ENCODE measurements at places on chromosomes 1 and 21.
A peak's percentile ranks its signal among the peaks of the same experiment; 100 is the strongest.

DNA sequence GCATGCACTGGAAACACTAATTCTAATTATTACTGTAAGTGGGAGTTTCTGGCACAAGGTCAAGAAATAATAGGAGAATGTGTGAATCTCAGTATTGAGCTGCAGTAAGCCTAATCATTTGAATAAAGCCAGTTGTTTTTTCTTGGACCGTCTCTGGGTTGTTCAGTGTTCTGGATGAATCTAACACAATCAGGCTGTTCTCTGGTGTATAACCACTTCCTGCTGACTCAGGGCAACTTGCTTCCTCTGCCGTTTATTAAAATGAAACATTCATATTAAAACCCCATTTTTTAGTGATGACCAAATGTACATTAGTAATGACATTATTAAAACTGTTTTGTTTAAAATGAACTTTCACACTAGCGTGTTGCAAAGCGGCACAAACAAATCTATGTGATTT lies 273.1 kb upstream of the SNX7 start:
- H3K27ac ChIP-seq, result no peak overlapping the region
- no peak overlapping the region for H3K4me3 ChIP-seq
- no peaks in the 10 kb centered on the region for H3K36me3 ChIP-seq
- H3K4me1 ChIP-seq, result peaks cover 25% of the 10 kb centered on the region

- no peak for DNase-seq
- H3K27me3 ChIP-seq, result peaks cover 37% of the 10 kb centered on the region
- no peaks in the 10 kb centered on the region for H3K36me3 ChIP-seq
- H3K27ac ChIP-seq, result no peak overlapping the region
Observed at GRCh38 chr1:154190550-154190949, 1.4 kb downstream of the TPM3 start.

GRCh38 chr21:45050345-45050796 lies 24.0 kb upstream of the ADARB1 start:
- peaks cover 22% of the 10 kb centered on the region for H3K27me3 ChIP-seq
- no peak for DNase-seq
- H3K4me3 ChIP-seq, result no peak overlapping the region
- H3K36me3 ChIP-seq, result no peaks in the 10 kb centered on the region
- H3K4me1 ChIP-seq, result no peaks in the 10 kb centered on the region

- peaks cover 12% of the 10 kb centered on the region for H3K4me1 ChIP-seq
- H3K27ac ChIP-seq, result no peak overlapping the region
Observed at GRCh38 chr1:52676249-52676903, 21.8 kb downstream of the COA7 start.

GRCh38 chr1:114152508-114153260 lies 985 bp downstream of the SYT6 start:
- no peak overlapping the region for H3K4me3 ChIP-seq
- H3K27ac ChIP-seq, result no peak overlapping the region
- H3K36me3 ChIP-seq, result no peaks in the 10 kb centered on the region
- no peak for DNase-seq
- H3K27me3 ChIP-seq, result peaks cover 66% of the 10 kb centered on the region

- peak; percentile 85 for DNase-seq
- peaks cover 22% of the 10 kb centered on the region for H3K4me1 ChIP-seq
- H3K4me3 ChIP-seq, result peak within 1 kb of the TSS; percentile 97
- peaks cover 11% of the 10 kb centered on the region for H3K36me3 ChIP-seq
- H3K27ac ChIP-seq, result peak within 1 kb of the TSS; percentile 100
- no peaks in the 10 kb centered on the region for H3K27me3 ChIP-seq
Observed at GRCh38 chr1:243254927-243255790, at the start of gene CEP170. CEP170 (minus strand) TSS chr1:243255281; CDS start chr1:243225280, 30,001 bp downstream.

DNA sequence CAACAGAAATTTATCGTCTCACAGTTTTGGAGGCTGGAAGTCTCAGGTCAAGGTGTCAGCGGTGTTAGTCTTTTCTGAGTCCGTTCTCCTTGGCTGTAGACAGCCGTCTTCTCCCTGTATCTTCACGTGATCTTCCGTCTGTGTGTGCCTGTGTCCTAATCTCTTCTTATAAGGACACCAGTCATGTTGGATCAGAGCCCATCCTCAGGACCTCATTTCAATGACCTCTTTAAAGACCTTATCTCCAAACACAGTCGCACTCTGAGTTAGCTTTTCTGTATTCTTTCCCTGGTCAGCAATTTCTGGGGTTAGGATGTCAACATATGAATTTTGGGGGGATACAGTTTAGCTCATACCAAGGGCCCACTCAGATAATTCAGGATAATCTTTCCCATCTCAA lies 247.7 kb downstream of the PRDM2 start:
- no peak overlapping the region for H3K27ac ChIP-seq
- no peaks in the 10 kb centered on the region for H3K36me3 ChIP-seq
- H3K4me3 ChIP-seq, result no peak overlapping the region
- H3K27me3 ChIP-seq, result no peaks in the 10 kb centered on the region
- DNase-seq, result no peak

DNA sequence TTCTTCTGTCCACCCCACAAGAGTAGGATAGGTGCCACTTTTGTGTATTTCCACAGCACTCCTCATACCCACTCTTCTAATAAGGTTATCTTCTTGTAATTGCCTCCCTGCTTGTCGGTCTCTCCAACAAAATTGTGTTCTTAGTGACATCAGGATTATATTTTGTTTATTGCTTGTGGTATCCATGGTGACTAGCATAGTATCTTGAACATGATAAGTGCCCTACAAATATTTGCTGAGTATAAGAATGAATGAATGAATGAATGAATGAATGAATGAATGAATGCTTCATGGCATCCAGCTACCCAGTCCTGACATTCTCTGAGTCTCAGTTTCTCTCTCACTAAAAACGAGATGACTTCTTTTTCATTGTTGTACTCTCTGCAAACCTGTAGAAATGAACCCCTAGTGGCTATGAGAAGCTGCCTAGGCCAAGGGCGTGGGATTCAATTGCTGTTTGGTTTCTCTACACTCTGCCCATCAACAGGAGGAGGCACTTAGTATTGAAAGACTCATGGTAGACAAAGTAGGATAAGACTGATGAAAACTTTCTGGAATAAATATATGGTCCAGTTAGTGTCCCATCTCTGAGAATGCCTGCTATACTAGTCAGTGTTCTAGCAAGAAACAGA lies 121.0 kb downstream of the TMEM53 start:
- no peak overlapping the region for H3K4me3 ChIP-seq
- no peak for DNase-seq
- no peaks in the 10 kb centered on the region for H3K36me3 ChIP-seq
- H3K27me3 ChIP-seq, result peaks cover 7% of the 10 kb centered on the region

DNA sequence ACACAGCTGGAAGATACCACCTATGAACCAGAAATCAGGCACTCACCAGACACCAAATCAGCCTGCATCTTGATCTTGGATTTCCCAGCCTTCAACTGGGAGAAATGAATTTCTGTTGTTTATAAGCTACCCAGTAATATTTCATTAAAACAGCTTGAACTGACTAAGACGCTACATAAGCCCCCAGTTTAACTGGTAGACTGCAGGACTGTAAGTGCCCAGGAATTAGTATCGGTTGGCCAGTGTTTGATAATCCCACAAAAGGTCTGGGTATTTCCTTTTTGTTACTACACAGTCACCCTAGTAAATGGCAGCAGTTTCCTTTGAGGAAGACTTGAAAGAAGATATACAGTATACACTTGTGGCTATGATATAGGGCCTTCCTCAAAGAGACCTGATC lies 7.3 kb upstream of the SLC35D1 start:
- H3K4me3 ChIP-seq, result no peak overlapping the region
- DNase-seq, result no peak
- peaks cover 15% of the 10 kb centered on the region for H3K27me3 ChIP-seq
- H3K36me3 ChIP-seq, result no peaks in the 10 kb centered on the region
- H3K27ac ChIP-seq, result no peak overlapping the region

DNA sequence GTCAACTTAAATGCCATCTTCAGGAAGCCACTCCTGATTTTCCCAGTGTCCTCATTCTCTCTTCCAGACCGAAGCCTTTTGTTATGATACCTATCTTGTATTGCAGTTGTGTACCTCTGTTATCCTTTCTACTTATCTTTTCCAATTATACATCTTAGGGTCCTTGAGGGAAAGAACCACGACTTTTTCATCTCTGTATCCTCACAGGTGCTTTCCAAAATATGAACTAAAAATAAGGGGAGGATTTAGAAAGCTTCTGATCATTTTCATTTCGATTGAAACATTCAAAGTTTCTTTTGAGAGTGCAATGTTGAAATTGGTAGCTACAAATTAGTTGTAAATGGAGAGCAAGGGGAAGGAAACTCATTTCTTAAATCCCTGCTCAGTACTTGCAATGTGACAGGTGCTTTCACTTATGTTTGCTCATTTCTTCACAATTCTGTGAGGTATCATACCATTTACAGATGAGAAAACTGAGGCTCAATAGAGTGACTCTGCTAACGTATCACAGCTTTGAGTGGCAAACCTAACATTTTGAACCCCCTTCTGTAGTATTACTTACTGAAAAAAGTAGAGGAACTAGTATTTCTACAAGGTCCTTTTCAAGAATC lies 24.2 kb downstream of the SLC19A2 start:
- no peaks in the 10 kb centered on the region for H3K27me3 ChIP-seq
- H3K4me1 ChIP-seq, result peaks cover 15% of the 10 kb centered on the region
- peaks cover 27% of the 10 kb centered on the region for H3K36me3 ChIP-seq
- DNase-seq, result no peak
- peak overlapping the region; percentile 1 for H3K27ac ChIP-seq

DNA sequence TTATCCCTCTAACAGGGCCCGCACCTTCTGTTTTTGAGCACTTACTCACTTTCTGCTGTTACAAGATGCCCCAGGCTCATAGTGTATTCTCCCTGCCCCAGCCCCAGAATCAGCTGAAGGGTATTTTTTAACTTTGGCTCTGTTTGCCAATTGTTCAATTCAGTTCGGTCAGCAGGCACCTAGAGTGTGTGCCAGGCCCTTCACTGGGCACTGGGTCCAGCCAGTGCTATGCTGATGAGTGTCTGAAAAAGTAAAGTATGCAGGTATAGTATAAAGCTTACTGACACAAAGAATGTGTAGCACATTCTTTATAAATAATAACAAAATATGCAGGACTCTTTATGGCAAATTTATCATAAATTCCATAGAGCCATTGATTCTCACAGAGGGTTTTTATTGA lies 35.0 kb downstream of the FHAD1 start:
- DNase-seq, result no peak
- no peak overlapping the region for H3K27ac ChIP-seq
- H3K4me1 ChIP-seq, result no peaks in the 10 kb centered on the region
- H3K27me3 ChIP-seq, result peaks cover 5% of the 10 kb centered on the region
